ENCODE measurements at places on chromosomes 4 and X. TPM values are rescaled to one million over a fixed set of nuclear protein-coding genes. Genes with fewer than 3 reads are reported as not detected.

Gene TAF7L
- total RNA-seq = 0.38 TPM

Gene ADGRG2
- not detected for total RNA-seq

Gene DRD5
- not detected for total RNA-seq

Gene STOX2
- total RNA-seq = 1.3 TPM

Data from vein endothelial cell (primary cell).